ENCODE measurements at places on chromosomes 2 and 18.
A peak's percentile ranks its signal among the peaks of the same experiment; 100 is the strongest.

GRCh38 chr2:45344502-45344901, 266.6 kb downstream of the SRBD1 start:
- no peak for DNase-seq

DNA sequence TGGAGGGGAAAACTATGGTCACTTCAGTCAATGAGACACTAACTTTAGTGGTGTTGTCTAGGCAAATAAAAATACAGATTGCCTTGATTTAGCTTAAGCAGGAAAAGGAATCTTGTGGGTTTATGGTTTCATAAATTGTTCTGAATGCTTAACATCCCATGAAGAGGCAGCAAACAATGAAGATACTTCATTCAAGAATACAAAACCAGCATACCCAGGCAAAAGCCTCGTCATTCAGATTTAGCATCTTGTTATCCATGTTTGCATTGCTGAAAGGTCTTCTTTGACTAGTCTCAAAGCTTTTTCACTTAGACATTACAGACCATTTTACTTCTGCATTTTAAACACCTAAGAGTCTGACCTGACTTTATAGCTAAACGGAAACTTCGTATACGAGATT, 272.7 kb upstream of the FSHR start:
- no peak for DNase-seq

GRCh38 chr2:31739161-31739560, 158.4 kb upstream of the SRD5A2 start:
- no peak for DNase-seq

- no peak for DNase-seq
These were observed 67.9 kb upstream of the GLS start for GRCh38 chr2:190812506-190813294.

- peak; percentile 23 for DNase-seq
These were observed 1.0 kb upstream of the GPR35 start for GRCh38 chr2:240624011-240624949.

DNA sequence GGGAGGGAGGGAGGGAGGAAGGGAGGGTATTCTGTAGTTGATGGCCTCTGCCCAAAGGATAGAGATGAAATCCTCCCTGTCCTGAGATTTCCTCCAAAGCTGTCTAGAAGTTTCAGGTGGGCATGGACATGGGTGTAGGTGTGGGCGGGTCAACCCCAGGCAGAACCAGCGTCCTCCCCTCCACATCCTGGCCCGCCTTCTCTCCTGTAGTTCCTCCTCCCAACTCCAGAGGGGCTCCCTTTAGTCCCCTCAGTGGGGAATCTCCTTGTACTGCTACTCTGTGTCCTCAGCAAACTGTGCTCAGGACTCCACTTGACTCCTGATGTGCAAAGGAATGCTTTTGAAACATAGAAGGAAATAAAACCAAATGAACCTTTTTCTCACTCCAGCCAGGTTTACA, 88.1 kb downstream of the MRPS9 start:
- no peak for DNase-seq

DNA sequence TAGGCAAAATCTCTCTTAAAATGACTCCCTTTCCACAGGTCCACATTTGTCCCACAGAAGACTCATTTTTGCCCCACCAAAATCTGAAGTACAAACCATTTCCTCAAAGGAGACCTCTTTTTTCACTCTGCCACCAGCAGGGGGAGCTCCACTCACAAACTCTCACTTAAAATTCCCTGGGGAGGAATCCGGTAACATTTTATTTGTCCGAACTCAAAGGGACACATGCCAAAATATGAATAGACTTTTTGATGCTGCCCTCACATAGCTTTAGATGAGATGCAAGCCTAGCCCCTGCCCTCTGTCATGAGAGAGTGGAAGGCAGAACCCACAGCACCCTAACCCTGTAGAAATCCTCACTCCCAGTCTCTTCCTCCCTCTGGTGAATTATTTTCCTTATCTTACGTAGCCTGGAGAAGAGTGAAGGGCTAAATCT, 57.1 kb downstream of the RMDN2 start:
- peak; percentile 69 for DNase-seq

DNA sequence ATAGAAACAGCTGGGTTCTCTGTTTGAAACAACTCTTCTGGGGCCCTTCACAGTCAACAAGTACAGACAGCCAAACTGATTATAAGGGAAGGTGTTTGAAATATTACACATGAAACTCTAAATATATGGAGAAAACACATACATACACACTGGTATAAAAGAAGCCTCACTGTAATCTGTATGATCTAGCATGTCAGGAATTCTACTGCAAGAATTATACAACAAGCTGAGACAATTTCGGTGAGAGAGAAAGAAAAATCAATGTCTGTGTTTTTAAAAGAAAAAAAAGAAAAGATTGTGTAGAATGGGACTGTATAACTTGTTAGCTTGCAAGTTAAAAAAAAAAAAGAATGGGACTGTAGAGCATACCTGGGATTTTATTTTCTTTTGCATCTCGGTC, 26.3 kb downstream of the IRS1 start:
- no peak for DNase-seq

DNA sequence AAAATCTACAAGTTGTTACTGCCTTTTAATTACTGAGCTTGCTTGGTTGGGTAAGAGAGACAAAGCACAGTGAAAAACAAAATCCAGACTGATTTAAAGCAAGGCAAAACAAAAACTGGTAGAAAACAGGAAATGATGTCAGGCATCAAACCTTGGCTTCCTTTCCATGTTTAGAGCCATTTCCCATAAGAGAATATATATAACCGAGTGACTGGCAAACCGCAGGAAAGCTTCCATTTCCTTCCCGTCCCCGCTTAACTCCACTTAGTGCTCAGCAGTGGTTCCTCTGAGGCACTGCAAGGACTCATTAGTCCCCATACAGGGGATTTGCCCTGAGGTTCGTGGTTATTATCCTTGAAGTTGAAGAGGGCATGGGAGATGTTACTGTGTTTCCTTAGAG, 446.3 kb downstream of the LPIN1 start:
- no peak for DNase-seq

DNA sequence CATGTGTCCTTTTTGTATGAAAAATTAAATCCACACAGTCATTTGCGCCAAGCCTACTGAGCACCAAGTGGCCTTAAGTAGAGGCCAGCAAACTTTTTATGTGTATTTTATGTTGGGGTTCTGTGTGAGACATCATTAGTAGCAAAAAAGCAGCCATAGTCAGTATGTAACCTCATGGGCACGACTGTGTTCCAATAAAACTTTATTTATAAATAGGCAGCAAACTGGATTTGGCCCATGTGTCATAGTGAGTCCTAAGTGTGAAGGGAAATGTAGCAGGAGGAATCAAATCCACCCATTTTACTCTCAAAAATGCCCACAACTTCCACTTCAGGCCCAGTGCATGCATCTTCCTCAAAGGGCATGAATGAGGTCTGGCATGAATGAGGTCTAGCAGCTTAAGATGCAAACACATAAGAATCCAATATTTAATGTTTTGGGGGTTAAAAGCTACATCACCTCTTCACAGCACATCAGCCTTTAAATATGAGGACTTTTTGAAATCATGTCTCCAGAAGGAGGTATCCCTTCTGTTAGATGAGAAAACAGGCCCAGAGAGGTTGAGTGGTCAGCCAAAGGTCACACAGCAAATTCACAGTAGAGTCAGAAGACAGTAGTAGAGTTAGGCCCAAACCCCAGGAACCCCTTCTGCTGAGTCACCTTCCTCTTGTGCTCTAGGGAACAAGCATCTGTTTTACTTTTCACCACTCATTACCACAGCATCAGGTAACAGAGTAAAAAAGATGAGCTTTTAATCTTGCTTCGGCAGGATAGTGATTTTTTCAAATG, 45.6 kb downstream of the MREG start:
- no peak for DNase-seq

DNA sequence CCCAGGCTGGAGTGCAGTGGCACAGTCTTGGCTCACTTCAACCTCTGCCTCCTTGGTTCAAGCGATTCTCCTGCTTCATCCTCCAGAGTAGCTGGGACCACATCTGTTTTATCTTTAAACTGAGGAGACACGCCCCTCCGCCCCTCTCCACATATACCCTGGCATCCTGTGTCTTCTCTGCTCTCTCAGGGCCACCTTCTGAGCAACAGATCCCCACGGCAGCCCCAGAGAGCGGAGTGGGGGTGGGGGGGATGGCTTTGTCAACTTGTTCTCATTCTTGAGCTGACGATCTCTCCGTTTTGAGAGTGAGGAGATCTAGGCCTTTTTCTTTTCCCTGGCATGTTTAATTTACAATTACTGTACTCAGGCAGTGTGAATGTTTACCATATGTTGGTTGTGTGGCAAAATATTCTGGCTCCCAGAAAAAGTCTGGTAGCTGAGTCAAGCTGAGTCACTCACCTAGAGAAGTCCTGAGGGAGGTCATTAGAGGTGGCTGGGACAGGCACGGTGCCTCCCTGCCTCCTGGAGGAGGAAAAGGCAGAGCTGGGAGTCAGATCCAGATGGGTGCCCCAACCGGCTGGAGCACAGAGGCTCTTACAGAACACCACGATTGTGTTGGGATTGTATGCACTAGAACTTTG, 19.5 kb upstream of the ID2 start:
- no peak for DNase-seq

All from heart left ventricle (tissue), 16 donors.